ENCODE measurements at places on chromosomes 2 and 18.

- peak; percentile 18 for DNase-seq
- no peak overlapping the region for H3K27ac ChIP-seq
- H3K4me1 ChIP-seq: no peaks in the 10 kb centered on the region
- no peaks in the 10 kb centered on the region for H3K36me3 ChIP-seq
Measured at GRCh38 chr2:73290049-73290839, 3.1 kb downstream of the EGR4 start.

DNA sequence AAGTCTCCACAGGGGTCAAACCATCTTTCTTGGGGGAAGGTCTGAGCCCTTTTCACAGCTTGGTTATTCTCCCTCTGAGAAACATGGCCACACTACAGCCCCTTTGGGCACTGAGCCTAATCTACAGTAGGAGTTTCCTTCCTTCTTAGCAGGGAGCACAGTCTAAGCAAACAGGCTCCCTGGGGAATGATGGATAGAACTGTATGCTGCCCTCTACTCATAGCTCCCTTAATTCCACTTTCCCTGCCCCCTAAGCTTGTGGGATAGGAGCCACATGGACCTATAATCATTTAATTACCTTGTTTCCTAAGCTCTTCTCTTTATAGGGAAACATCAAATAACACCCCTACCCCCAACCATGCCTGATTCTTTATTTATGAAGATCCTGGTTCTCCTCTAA, 442.1 kb upstream of the MEX3C start:
- no peaks in the 10 kb centered on the region for H3K36me3 ChIP-seq
- no peaks in the 10 kb centered on the region for H3K4me1 ChIP-seq
- H3K4me3 ChIP-seq: no peak overlapping the region
- no peak overlapping the region for H3K27ac ChIP-seq
- H3K27me3 ChIP-seq: no peaks in the 10 kb centered on the region

DNA sequence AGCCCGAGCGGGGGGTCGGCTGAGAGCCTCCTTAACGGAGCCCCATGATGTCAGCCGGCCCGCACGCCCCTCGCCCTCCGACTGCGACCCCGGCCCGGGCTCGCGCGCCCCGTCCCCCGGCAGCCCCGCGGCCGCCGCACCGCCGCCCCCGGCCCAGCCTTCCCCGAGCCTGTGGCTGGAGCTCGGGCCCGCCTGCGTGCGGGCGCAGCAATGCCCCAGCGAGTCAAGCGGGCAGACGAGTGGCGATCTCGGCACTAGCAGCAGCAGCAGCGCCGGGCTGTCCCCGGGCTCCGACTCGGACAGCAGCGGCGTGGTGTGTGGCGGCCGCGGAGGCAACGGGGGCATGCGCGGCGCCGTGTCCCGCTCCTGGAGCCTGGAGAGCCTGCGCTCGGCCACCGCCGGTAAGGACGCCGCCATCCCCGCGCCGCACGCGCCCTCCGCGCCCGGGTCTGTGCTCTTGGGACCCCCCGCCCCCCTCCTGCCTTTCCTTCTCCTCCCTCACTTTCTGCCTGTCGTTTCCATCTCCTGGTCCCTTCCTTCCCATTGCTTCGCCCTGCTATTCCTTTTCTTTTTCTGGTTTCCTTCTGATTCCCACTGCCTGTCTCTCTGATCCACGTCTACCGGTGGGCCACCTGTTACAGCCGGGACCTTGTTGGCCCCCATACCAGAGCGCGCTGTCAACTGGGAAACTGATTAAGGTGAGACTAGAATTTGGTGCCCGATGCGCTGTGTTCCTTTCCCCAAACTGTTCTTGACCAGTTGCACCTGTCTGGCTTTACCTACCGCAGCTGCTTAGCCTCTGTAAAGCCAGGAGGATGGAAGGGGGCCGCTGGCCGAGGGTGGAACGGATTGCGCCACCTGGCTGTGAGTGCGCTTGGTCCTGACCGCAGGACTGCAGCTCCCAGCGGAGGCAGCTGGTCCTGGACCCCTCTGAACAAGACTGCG, 127.4 kb downstream of the ARHGEF4 start:
- H3K4me1 ChIP-seq: no peaks in the 10 kb centered on the region
- H3K27ac ChIP-seq: no peak overlapping the region
- peaks cover 24% of the 10 kb centered on the region for H3K27me3 ChIP-seq
- no peak for DNase-seq
- H3K36me3 ChIP-seq: no peaks in the 10 kb centered on the region
- H3K4me3 ChIP-seq: no peak overlapping the region

DNA sequence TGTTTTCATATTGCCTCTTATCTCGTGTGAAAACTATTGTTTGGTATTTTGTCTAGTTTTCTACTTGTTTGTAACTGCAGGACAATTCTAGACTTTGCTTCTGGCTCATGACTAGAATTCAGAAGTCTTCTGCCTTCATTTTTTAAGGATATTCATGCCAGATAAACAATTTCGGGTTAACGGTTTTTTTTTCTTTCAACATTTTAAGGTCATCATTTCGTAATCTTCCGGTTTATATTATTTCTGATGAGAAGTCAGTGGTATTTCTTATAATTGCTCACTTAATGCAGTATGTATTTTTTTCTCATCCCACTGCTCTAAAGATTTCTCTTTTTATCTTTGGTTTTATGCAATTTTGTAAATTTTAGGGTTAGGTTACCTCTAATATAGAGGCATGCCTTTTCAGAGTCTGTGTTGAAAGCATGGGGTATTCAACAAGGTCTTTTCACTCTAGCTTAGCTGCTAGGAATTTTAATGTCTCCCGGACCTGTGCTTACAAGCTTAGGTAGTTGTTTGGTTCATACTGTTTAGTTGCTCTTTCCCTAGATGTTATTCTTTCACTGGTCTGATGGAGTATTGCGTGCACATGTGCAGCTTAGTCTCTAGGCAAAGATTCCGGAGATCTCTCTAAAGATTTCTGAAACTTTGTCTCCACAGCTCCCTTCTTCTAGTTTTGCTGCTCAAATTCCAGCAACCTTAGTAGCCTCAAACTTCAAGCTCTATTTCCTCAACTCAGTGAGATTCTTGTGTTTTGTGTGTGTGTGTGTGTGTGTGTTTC, 198.1 kb downstream of the MCFD2 start:
- H3K27ac ChIP-seq: peak overlapping the region; percentile 78
- no peaks in the 10 kb centered on the region for H3K27me3 ChIP-seq
- no peak for DNase-seq
- peak overlapping the region; percentile 68 for H3K4me3 ChIP-seq
- H3K36me3 ChIP-seq: peaks cover 52% of the 10 kb centered on the region
- H3K4me1 ChIP-seq: peaks cover 92% of the 10 kb centered on the region

GRCh38 chr2:18957909-18958308, 368.5 kb upstream of the NT5C1B start:
- no peaks in the 10 kb centered on the region for H3K27me3 ChIP-seq
- no peak overlapping the region for H3K4me3 ChIP-seq
- no peak for DNase-seq
- no peaks in the 10 kb centered on the region for H3K4me1 ChIP-seq
- peaks cover 7% of the 10 kb centered on the region for H3K36me3 ChIP-seq

All from HFFc6 (cell line).